ENCODE measurements at places on chromosomes 5 and 9.

DNA sequence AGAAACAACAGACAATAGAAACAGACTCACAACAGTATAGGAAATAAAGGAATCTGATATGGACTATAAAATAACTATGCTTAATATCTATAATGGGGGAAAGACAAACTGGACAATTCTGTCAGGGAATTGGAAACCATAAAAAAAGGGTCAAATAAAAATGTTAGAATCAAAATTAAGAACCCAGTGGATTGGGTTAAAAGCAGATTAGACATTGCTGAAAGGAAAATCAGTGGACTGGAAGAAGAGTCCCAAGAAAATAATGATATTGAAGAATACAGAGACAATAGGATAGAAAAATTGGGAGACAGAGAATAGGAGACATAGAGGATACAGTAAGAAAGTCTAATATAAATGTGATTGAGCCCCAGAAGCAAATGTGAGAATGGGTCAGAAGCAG, 199.2 kb downstream of the PBX3 start:
- DNase-seq: no peak

- DNase-seq: no peak
Measured at GRCh38 chr9:130110596-130111021, 56.9 kb downstream of the GPR107 start.

- no peak for DNase-seq
Measured at GRCh38 chr5:13505326-13505725, 439.2 kb downstream of the DNAH5 start.

DNA sequence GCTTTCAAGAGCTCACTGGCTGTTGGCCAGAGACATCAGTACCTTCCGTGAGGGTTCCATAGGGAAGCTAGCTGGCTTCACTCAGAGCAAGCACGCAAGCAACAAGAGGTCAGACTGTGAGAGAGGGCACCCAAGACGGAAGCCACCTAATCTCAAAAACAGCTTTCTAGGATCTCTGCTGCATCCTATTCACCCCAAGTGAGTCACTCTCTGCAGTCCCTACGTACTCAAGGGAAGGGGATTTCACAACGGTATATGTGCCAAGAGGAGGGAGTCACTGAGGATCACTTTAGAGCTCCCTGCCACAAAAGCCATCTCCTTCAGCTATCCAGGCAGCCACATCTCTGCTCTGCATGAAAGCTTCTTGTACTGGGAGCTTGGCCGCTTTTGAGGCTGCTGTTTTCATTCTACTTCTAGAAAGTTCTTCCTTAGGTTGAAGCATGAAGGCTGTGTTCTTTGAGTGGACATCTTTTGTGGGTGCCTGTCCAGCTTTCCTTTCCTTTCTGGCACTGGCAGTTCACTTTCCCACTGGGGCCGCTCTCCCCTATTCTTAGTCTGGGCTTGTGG, 249.5 kb downstream of the MAN2A1 start:
- no peak for DNase-seq

- DNase-seq: peak; percentile 86
Measured at GRCh38 chr9:129887334-129888292, 52.4 kb downstream of the USP20 start.

DNA sequence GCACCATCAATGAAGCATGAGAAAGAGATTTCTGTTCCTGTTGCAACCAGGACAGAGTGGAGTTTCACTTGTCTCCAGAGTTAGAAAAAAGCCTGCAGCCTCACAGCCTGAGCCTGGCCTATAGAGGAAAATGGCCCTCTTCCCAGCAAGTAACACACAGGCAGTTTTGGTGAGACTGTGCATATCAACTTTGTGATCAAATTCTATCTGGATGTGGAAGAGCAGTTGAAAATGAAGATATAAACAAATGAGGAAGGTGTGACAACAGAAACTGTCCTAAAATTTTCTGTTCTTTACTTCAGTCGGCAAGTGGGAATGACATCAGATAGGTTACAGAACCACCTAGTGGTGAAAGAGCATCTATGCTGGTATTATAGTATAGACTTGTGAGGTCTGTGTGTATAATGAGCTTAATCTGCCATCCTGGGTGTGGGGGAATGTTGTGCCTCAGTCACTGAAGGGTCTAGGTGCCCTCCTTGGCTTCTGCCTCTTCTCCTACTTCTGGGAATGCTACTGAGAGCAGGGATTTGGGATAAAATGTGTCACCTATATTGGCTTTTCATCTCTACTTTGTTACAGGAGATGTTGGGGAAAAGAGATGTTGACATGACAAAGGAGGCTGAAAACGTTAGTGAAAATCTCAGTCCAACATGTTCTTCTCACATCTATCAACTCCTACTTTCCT, 28.2 kb downstream of the YIPF5 start:
- no peak for DNase-seq

DNA sequence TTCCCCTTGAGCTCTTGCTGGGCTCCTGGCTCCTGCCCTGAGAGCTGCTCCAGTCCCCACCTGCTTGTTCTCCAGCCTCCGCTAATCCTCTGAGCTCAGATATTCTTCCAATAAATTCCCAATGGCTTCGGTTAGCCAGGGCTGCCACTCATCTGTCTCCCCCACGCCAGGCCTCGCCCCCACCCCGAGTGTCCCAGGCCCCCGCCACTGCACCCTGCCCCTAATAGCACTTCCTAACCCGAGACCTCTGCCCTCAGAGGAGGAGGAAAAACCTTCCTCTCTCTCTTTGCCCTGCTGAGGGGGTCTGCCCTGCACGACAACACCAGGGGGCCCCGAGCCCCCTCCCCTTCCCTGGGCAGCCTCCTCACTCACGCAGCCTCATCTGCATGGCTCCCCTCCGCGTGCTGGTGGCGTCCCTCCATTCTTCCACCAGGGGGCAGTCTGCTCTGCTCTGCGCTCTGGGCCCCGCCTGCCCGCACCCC, 5.4 kb upstream of the LCN15 start:
- DNase-seq: peak; percentile 34

- no peak for DNase-seq
Measured at GRCh38 chr9:130337784-130338380, 72.3 kb downstream of the HMCN2 start.
